Eye (tissue), 1 donor: ENCODE measurements at places on chromosomes 6 and 20.

DNA sequence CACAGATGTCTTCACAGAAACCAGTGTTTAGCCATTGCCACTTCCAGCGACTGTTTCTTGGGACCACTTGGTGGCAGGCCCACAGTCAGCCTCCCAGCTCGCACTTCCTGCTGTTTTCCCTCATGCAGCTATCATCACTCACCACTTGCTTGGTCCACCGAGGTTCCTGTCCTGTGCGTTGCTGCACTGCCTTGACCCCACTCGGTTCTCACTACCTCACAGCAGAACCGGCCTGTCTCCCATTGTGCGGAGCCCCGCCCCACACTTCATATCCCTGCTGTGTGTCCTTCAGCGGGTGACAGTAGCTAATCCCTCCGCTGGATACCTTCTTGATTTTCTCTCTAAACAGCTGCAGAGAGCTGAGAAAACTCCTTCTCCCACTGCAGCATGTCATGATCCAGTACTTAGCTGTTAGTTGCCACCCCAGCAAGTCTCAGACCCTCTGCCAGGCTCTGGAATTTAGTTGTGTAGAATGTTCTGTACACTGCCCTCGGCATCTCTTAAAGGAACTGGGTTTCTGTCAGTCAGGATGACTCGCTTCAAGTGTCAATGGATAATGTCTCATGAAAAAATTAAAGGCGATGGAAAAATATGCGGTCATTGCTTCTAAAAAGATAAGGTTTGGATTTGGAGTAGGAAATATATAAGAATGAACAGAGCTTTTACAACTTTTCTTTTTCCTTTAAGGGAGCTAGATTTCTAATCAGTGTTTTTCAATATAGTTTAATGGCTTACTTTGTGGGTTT lies 208.0 kb downstream of the FARS2 start:
- peak; percentile 39 for DNase-seq

- DNase-seq: peak; percentile 96
Observed at GRCh38 chr20:36573103-36573797, at the start of gene TGIF2. TSS of gene TGIF2 (plus strand) at chr20:36573597. CDS start at chr20:36578775, 5,178 bp downstream.

GRCh38 chr6:138963119-138963518 lies 24.9 kb downstream of the REPS1 start:
- DNase-seq: no peak

- DNase-seq: no peak
Observed at GRCh38 chr20:2178318-2179232, 76.9 kb downstream of the STK35 start.

DNA sequence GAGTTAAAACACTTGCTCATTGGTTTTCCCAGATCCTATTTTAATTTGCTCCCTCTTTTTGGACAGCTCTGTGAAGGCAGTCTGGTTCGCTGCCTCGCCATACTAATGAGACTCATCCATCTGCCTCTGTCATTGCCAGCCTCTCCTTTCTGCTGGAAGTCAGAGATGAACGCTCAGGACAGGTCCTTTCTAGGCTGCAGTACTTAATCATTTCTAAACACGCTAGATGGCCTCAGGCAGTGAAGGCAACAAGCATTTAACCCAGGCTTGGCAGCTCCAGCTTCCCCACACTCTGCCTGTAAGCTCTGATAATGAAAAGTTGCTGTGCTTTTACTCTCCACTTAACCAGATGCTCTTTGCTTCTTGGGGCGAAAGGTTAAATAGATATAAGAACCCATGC lies 286.7 kb upstream of the POU3F2 start:
- DNase-seq: peak; percentile 79

GRCh38 chr6:169967687-169968086 lies 216.3 kb downstream of the ERMARD start:
- DNase-seq: no peak

- no peak for DNase-seq
Observed at GRCh38 chr6:46940433-46941226, 18.9 kb upstream of the ADGRF5 start.

DNA sequence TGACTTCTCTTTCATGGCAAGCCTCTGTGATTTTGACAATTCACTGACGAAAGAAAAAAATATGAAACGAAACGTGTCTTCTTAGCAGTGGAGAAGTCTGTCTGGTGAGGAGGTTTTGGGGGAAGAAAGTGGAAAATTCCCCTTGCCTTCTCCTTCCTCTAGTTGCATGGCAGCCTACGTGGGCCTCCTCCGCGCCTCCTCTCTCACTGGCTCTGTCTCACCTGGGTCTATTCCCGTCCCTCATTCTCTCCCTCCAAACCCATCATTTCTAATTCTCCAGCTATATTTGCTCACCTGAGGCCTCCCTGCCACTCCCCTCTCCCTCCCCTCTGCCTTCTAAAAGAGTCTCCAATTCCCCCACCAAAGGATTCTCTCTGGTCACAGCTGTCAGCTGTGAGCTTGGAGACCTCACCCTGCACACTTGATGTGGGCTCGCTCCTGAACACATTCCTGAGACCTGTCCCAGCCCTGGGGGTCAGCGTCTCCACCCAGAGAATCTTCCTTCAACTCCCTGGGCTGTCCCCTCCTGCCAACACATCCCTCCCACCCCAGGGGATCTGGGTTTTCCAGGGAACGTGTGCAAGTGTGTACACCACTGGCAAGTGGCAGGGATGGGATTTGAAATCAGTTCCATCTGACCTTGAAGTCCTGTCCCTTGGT lies 159.6 kb upstream of the PMEPA1 start:
- DNase-seq: no peak

- no peak for DNase-seq
Observed at GRCh38 chr20:62561182-62561581, 81.1 kb upstream of the SLCO4A1 start.

GRCh38 chr6:168090706-168091105 lies 11.7 kb upstream of the FRMD1 start:
- DNase-seq: no peak

GRCh38 chr6:169160855-169161560 lies 92.6 kb downstream of the THBS2 start:
- DNase-seq: no peak

DNA sequence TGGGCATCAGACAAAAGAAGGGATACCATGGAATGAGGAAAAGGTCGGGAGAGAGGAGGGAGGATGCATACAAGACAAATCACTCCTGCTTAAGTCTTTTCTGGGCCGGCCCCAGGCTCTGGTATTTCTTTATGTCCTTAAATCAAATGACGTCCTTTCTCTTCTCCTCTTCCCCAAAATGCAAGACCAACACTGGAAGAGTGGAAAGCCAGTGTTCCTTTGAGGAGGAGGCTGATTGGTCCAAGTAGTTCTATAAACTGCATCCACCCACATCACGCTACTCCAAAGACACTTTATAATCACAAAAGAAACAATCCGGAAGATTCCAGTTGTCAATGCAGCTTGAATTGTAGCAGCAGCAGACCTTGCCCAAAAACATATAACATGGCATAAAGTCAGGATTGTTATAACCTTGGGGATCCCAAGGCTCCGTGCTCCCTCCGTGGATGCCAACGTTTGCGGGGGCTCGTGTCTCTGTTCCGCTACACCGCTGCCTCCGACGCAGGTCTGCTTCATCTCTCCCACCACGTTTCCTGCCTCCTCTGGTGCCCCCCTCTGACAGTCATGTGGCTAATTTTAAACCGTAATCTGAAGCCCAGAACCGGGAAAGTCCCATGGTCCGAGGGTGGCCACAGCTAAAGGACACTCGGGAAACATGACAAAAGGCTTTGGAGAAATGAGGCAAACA lies 47.1 kb downstream of the MCUR1 start:
- DNase-seq: peak; percentile 33

GRCh38 chr20:10336959-10337729 lies 96.9 kb downstream of the MKKS start:
- DNase-seq: no peak

- DNase-seq: no peak
Observed at GRCh38 chr6:107673076-107673494, 151.0 kb downstream of the SCML4 start.

DNA sequence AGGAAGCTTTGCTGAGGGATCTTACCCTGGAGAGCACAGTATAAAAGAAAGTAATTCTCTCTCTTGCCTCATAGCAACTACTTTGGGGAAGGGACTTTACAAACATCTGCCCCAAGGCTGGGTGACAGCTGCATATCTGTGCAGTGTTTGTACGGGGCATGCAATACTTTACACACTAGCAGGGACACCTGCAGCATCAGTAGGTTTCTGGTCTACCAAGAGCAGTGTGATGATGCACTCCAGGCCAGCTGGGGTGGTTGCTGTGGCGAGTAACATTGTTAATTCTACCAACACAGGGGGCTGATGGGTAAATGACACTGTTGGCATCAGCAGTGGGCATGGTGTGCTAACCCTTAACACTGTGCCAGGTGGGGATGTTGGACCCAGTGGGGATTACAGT lies 48.0 kb downstream of the ADTRP start:
- DNase-seq: no peak

DNA sequence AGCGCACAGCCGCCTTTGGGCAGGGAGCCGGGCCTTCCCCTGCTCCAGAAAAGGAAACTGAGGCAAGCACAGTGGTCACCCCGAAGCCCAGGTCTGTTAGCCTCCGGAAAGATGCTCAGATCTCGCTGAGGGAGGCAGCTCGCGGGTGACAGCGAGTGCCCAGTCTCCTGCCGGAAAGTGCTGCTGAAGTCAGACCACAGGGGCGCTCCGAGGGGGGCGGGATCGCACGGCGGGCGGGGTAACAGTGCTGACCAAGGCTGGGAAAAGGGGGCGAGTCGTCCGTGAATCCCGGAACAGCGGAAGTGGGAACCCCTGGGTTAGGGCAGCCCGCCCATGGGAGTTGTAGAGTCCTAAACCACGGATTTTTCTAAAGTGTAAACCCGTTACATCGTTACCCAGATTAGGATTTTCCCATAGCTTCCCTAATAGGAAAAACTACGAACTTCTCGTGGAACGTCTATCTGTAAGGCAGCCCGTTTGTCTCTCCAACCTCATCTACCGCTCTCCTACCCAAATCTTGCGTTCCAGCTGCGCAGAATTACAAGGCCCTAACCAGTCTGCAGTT lies 504 bp downstream of the VPS16 start:
- DNase-seq: peak; percentile 56

DNA sequence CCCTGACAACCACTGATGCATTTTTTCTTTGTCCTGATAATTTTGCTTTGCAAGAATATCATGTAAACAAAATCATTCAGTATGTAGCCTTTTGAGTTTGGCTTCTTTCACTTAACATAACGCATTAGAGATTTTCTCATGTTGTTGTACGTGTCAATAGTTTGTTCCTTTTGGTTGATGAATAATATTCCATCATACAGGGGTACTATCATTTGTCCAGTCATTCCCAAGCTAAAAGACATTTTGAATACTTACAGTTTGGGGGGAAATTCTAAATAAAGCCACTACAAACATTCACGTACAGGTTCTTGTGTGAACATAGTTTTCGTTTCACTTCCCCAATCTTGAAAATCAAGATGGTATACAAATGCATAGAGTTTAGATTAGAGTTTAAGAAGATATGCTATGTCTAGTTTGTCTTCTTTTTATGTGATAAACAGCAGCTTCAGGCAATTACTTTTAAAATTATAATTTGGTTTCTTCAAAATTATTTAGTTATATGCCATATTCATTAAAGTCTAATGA lies 5.2 kb downstream of the HAO1 start:
- no peak for DNase-seq

DNA sequence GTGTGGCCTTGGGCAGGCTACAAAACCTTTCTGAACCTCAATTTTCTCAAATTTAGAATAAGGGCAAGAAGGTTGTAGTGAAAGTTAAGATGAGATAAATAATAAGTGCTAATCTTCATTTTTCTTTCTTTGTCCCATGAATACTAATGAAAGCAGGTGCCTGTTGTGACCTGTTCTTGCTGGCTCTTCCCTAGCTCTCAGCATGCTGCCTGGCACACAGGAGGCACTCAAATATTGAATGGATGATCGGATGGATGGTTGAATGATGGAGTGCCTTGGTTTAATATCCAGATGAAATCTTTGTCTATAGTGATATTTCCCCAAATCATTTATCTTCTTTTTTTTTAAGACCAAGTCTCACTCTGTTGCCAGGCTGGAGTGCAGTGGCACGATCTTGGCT lies 15.0 kb downstream of the PBOV1 start:
- DNase-seq: no peak

GRCh38 chr20:63359164-63359934 lies 1.8 kb downstream of the CHRNA4 start:
- no peak for DNase-seq

GRCh38 chr6:35601331-35602132 lies 87.2 kb downstream of the FKBP5 start:
- peak; percentile 58 for DNase-seq

- DNase-seq: peak; percentile 98
Observed at GRCh38 chr6:27795697-27796494, 116.3 kb downstream of the OR2B2 start.

DNA sequence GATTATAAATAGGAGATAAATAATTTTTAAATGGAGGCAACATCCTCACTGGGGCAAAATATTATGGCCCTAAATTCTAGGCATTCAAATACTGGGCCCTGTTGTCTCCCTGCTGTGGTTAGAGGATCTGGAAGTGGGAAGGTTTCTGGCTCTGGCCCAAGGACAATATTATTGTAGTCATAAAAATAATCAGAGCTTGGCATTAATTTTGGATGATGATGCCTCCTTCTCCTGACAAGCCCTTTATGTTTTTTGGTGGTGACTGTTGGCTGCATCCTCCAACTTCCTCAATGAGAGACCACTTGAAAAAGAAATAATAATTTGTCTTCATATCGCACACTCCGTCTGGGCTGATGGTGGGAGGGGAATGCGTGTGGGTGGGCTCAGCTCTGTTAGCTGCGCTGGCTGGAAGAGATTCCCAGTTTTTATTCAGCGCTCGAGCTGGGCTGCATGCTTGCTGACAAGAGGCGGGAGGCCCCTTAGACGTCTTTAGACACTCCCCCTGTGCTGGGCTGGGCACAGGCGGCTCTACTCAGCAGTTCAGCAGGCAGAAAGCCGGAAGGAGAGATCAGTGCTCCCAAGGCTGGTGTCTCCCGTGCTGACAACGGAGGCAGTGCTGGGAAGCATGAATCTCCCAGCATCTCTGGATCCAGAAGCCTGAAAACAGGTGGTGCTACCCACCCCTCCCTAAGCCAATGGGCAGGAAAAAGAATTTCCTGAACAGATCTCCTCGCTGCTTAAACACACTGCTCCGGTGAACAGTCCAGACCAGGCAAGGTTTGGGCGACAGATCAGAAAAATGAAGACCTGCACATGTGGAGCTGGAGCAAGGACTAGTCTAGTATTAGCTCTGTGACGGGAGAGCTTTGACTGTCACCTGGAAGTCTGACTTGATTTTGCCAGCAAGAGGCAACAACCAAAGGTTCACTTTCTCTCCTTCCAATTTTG lies 97.7 kb downstream of the SYCP2 start:
- DNase-seq: peak; percentile 88

- DNase-seq: peak; percentile 88
Observed at GRCh38 chr6:44002593-44003344, 124.5 kb downstream of the MRPL14 start.

GRCh38 chr6:25172819-25173218 lies 106.4 kb upstream of the CARMIL1 start:
- peak; percentile 27 for DNase-seq
